Activated CD8-positive, alpha-beta T cell treated with anti-CD3 and anti-CD28 coated beads, Interleukin-2, amount 10 ng/mL, durations not matched to agents 7 days and 5 days (primary cell): ENCODE measurements at places on chromosomes 2 and 18. TPM values are rescaled to one million over a fixed set of nuclear protein-coding genes. Genes with fewer than 3 reads are reported as not detected.

- DNase-seq: no peak
Observed at GRCh38 chr18:57014772-57015413, 132.0 kb upstream of the BOD1L2 start.

DNA sequence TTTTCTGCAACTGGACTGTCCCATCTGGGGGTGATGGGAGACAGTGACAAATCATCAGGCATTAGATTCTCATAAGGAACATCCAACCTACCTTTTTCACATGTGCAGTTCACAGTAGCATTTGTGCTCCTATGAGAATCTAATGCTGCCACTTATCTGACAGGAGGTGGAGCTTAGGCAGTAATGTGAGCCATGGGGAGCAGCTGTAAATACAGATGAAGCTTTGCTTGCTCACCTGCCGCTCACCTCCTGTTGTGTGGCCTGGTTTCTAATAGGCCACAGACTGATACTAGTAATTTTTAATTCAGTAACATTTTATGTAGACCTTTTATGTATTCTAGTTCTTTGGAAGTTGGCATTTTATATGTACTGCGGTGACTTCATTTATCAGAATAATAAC lies 180.1 kb upstream of the SPOPL start:
- no peak for DNase-seq

The PLA2R1 gene
- not detected for total RNA-seq

The INPP5D gene
- total RNA-seq: 108 TPM

The TMEM18 gene
- total RNA-seq: 31.1 TPM
